ENCODE measurements at places on chromosomes 11 and 22. TPM values are rescaled to one million over a fixed set of nuclear protein-coding genes. Genes with fewer than 3 reads are reported as not detected.

- DNase-seq: no peak
These were observed 758.5 kb upstream of the CCDC90B start for GRCh38 chr11:84044706-84045105.

DNA sequence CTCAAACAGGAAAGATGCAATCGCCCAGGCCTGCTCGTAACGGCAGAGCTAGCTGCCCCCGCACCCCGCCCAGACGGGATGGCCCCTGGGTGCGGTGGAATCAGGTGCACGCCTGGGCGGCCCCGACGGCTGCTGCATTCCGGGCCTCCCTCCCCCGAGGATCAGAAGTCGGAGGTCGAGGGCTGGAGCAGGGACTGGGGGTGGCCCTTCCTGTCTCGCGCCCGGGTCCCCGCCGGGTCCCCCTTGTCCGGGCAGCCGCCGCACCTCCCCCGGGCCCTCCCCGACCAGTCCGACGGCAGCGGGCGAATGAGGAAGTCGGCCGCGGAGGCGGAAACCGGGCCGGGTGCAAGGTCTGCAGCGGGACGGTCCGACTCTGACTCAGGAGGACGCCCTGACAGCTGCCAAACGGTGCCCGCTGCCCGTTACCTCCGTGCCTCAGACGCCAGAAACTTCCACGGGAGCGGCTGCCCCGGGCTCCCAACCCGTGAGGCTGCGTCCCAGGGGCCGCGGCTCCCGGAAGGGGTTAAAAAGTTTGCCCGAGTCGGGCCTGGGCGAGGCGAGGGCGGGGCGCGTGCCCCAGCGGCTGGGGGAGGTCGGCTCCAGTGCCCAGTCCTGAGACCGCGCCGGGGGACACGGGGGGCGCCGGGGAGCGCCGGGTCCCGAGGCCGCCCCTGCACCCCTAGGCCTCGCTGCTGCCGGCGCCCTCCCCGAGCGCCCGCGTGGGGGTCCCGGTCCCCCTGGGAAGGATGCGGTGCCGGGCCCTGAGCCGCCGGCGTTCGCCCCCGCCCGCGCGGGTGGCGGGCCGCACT, 663 bp downstream of the MYH9 start:
- peak; percentile 56 for DNase-seq

DNA sequence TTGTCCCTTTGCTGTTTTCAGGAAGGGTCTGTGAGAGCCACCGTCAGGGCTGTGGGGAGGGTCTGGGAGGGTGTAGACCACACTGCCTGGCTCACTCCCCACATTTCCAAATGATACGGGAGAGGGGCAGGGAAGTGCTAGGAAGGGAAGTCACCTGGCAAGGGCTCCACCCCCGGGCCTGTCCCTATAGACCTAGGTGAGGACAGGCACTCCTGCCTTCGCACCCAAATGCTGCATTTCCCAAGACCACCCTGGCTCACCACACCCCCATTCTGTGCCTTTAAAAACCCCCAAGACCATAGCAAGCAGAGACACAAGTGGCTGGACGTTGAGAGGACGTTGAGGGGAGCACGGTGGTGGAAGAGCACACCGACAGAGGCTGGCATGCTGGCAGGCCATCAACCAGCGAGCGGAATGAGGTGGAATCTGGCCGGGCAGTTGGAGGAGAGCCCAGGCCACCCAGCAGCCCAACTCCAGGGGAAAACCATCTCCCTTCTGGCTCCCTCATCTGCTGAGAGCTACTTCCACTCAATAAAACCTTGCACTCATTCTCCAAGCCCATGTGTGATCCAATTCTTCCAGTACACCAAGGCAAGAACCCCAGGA, 45.7 kb downstream of the GNB1L start:
- no peak for DNase-seq

GRCh38 chr11:19861171-19861570, 148.5 kb downstream of the NAV2 start:
- peak; percentile 88 for DNase-seq

The UCP3 gene
- total RNA-seq: 0.22 TPM
